ENCODE measurements at places on chromosomes 2 and 18.

- DNase-seq, result peak; percentile 91
Measured at GRCh38 chr2:160306985-160307384, 106.9 kb upstream of the ITGB6 start.

DNA sequence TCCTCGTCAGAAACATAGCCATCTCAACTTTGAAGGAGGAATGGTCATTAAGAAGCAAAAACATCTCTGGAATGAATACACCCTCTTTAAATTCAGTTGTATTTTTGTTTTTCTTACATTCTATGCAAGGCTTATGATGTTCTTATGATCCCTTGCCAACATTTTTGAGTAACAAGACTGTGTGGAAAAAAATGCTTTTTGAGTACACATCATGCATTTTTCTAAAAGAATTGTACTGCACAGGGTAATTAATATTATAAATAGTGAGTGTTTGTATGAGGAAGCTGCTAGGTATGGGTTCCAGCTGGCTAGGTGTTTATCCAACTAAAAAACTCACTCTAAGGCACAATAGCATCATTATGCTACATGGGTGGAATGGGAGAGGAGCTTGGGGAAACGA, 59.0 kb upstream of the SPATS2L start:
- DNase-seq, result peak; percentile 30

DNA sequence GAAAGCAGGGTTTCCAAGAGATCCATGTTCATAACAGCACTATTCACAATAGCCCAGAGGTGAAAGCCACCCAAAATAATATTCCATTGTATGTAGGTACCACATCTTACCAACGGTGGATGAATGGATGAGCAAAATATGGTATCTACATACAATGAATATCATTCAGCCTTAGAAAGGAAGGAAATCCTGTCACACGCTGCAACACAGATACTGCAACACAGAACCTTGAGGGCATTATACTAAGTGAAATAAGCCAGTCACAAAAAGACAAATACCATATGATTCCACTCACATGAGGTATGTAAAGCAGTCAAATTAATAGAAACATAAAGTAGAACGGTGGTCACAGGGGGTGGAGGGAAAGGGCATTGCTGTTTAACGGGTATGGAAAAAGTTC, 155.7 kb downstream of the DTNB start:
- DNase-seq, result no peak

- DNase-seq, result no peak
Measured at GRCh38 chr2:156592809-156593593, 156.8 kb downstream of the GPD2 start.

- no peak for DNase-seq
Measured at GRCh38 chr18:30386624-30387023, 655.9 kb downstream of the DSC3 start.

- DNase-seq, result no peak
Measured at GRCh38 chr2:148944536-148944935, 69.5 kb downstream of the KIF5C start.

DNA sequence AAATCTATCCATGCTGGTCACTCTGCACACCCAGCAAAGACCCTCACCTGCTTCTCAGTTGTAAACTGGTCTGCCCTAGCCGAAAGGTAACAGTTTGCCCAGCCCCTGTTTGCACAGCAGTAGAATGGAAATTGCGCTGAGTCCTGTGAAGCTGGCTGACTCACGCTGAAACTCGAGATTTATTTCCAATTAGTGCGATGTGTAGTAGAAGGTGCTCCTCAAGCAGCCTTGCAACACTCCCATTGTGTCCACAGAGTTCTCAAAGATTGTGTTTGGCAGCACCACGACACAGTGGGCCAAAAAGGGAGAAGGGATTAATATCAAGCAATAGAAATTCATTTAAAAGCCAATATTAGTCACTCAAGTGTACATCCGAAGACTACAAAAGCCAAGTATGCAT, 21.7 kb upstream of the APCDD1 start:
- DNase-seq, result no peak

DNA sequence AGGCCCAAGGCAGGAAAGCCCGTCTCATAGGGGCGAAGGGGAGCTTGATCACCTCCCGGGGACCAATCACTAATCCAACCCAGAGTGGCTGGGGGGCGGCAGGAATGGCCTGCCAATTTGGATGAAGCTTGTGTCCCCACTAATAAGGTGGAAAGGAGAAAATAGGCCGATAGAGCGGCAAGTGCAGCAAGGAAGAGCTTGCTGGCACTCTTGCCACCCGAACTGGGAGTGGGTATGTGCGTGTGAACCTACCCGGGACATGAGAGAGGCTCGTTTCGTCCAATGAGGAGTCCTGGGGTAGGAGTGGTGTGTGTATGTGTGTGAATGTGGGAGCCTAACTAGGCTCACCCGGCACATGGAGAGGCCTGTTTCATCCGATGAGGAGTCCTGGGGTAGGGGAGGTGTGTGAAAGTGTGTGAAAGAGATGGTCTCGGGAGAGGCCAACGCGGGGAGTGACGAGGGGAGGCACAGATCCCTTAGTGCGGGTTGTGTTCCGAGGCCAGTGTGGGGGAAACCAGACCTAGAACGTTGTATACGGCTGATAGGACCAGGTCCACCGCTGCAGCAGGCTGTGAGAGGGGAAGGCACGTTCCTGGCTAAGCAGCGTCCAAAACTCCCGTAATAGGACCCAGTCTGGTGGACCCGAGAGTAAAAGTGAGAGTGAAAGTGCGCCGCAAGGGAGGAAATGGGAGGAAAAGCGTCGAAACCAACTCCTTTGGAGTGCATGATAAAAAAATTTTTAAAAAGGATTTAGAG, 47.1 kb upstream of the SELENOI start:
- DNase-seq, result peak; percentile 55

- DNase-seq, result no peak
Measured at GRCh38 chr2:57569396-57569795, 477.2 kb upstream of the VRK2 start.

DNA sequence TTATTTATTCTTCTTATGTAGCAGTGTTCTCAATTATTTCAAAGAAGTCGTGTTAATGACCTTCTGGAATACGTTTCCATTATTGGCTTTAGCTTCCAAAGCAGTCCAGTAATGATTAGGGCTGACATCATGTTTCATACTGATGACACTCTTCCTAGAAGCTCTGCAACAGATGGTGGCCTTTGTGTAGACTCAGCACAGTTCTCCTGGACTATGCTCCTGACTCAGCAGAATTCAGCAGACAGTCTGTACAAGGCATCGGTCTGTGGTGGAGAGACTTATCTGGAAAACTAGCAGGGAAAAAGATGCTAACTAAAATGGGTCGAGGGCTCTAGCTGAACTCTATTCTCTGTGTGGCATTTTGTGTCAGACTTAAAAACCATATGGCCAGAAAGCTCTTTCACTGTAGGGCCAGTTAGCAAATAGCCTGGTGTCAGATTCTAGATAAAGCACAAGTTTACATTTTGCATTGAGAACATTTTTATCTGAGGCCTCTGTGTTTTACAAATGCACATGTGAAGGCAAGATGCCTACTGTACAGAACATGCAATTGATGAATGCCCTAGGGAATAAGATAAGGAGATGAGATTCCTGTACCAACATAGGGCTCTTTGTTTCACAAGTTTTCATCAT, 35.1 kb downstream of the GULP1 start:
- peak; percentile 59 for DNase-seq

- DNase-seq, result no peak
Measured at GRCh38 chr2:5509362-5509761, 182.8 kb upstream of the SOX11 start.

GRCh38 chr2:217103752-217104545, 244.1 kb upstream of the TNP1 start:
- peak; percentile 33 for DNase-seq

DNA sequence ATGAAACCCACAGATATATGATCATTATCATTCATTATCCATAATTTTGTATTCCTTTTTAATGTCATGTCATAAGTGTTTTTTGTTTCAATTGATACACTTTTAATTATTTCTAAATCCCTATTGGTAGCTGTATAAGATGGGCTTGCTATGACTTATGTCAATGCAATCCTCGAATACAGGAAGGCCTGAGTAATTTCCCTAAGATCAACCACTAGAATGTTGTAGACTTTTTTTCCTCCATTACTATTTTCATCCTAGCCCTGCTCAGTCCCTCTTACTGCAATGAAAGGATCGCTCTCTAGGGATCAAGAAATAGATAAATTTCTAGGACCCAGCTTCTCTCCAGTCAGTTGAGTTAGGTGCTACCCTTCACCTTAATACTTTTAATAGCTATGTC, 186.3 kb downstream of the KCNE4 start:
- no peak for DNase-seq

DNA sequence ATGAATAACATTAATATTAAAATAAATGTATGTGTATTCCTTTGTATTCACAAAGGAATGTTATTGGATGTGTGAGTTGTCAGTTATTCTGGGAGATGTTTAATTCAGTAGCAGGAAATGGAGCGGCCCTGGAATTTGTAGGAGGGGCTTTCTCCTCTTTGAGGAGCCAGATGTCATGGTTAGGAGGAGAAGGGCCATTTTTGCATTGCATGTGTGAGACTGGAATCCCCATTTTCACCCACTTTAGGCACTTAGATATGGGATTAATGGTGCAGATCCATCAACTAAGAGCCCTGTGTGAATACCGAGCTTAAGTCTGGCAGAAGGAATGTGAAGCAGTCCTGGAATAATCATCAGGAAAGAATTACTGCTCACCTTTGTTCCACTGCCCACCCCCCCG, 439.2 kb downstream of the PARD3B start:
- DNase-seq, result peak; percentile 15

DNA sequence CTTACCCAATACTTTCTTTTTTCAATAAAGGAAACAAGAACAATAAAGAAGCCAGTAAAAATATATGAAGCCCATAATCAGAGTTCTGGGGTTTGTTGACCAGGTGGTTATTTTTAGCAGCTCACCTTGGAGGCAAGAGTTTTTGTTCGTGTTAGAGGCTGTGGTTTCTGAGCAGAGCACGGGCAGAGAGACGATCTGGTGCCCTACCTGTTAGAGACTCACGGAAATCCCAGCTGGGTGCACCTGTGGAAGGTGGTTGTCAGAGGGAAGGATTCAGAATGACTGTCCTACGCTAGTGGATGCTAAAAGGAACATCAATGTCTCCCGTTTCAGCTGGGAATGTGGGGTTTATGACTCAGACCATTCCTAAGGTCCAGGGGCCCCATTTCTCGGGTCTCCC, 87.6 kb downstream of the NRP2 start:
- no peak for DNase-seq

GRCh38 chr2:185668710-185669109, 69.9 kb upstream of the FSIP2 start:
- DNase-seq, result peak; percentile 6

DNA sequence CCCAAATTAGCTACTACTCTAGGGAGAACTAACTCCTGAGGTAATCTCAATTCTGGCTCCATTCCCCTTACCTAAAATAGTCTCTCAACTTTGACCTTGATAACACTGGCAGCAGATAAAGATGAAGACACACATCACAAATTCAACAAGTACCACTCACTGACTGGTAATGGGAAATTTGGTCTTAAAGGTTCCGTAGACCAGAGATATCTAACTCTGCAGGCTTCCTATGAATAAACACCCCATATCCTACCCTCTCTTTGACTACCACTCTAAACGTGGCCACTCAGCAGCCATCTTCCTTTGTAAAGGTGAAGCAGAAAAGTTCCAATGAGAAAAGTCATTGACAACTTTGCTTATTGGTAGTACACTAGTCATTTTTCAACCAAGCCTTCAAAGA, 38.6 kb upstream of the GALNT5 start:
- DNase-seq, result no peak

GRCh38 chr2:240235149-240235803, 94.8 kb upstream of the OTOS start:
- DNase-seq, result no peak

DNA sequence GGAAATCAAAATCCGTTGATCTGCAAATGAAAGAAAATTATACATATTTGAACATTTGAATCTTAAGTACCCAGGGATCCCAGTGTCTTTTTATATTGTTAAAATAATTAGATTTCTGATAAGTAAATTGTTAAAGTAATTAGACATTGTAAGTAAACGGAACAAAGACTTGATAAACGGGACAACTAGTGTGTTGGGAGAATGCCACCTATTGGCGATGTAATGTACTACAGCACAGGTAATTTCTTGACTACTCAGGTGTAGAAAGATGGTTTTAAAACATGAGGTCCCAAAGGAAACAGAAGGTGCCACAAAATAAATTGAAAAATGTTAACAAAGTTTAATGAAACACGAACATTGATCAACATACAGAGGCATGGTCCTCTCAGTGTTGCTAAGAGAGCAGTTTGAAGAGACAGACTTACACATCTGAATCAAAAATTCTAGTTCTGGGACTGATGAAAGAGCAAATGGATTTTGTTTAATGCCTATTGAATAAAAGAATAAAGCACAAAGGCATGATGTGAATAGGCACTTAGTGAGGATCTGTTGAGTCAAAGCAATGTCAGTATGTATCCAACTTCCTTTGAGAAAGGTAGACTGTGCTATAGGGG, 103.4 kb upstream of the RASGRP3 start:
- peak; percentile 55 for DNase-seq

DNA sequence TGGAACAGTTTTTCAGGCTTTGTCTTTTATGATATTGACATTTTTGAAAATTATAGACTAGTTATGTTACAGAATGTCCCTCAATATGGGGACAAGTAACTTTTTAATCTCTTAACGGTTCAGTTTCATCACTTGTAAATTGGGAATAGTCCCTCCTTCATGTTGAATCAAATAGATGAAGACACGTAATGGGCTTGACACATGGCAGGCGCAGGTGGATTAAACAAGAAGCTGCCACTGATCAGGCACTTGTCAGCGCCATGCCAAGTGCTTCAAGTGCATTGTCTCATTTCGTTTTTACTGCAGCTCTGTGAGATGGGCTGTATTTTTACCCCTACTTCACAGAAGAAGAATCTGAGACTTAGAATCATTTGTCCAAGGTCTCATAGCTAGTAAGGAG, 9.5 kb upstream of the SMAD4 start:
- DNase-seq, result no peak

DNA sequence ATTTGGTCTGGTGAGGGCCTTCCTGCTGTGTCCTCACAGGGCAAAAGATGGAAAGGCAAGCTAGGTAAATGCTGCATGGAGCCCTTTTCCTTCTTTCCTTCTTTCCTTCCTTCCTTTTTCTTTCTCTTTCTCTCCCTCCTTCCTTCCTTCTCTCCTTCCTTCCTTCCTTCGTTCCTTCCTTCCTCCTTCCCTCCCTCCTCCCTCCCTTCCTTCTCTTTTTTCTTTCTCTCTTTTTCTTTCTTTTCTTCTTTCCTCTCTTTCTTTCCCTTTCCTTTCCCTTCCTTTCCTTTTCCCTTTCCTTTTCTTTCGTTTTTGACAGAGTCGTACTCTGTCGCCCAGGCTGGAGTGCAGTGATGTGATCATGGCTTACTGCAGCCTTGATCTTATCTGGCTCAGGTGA, 23.1 kb upstream of the C2orf74 start:
- DNase-seq, result no peak

- peak; percentile 21 for DNase-seq
Measured at GRCh38 chr2:119197529-119198239, 25.9 kb upstream of the STEAP3 start.

GRCh38 chr2:212078103-212078502, 460.5 kb downstream of the ERBB4 start:
- no peak for DNase-seq

- no peak for DNase-seq
Measured at GRCh38 chr2:60058781-60059180, 494.7 kb downstream of the BCL11A start.
